Smooth muscle cell of the umbilical artery (primary cell): ENCODE measurements at places on chromosomes 1 and 21. TPM values are rescaled to one million over a fixed set of nuclear protein-coding genes. Genes with fewer than 3 reads are reported as not detected.

The CRB1 gene
- total RNA-seq: 0.09 and 0.30 TPM in 2 replicates

The PGLYRP4 gene
- total RNA-seq: not detected in 2 replicates

The PADI2 gene
- total RNA-seq: 0.18 TPM in 1 of 2 replicates, not detected in the other

The SAMD11 gene
- total RNA-seq: 5.4 and 25.2 TPM in 2 replicates

The GJA9 gene
- not detected in 2 replicates for total RNA-seq

The KLHDC8A gene
- total RNA-seq: not detected in 2 replicates

The KRTAP7-1 gene
- not detected in 2 replicates for total RNA-seq

The OR6N2 gene
- total RNA-seq: not detected in 2 replicates

The HAPLN2 gene
- 0.14 TPM in 1 of 2 replicates, not detected in the other for total RNA-seq

The CDC14A gene
- 4.2 and 6.5 TPM in 2 replicates for total RNA-seq

The PYHIN1 gene
- total RNA-seq: not detected in 2 replicates

The MFAP2 gene
- 34.6 and 44.5 TPM in 2 replicates for total RNA-seq

The GNG4 gene
- 0.83 and 0.89 TPM in 2 replicates for total RNA-seq

The KCNA2 gene
- not detected in 2 replicates for total RNA-seq

The PLA2G4A gene
- 9.2 and 19.3 TPM in 2 replicates for total RNA-seq

The C1orf167 gene
- total RNA-seq: not detected in 2 replicates

The PALMD gene
- 0.23 and 0.59 TPM in 2 replicates for total RNA-seq

The CAMK1G gene
- total RNA-seq: 4.2 and 13.1 TPM in 2 replicates

The DFFB gene
- total RNA-seq: 9.2 and 10.5 TPM in 2 replicates

The LENEP gene
- total RNA-seq: not detected in 2 replicates

The MATN1 gene
- under 0.01 and 0.18 TPM in 2 replicates for total RNA-seq

The LCE2A gene
- not detected in 2 replicates for total RNA-seq

The MSH4 gene
- 0.46 and 0.59 TPM in 2 replicates for total RNA-seq

The GDAP2 gene
- 24.9 and 37.2 TPM in 2 replicates for total RNA-seq

The PRR9 gene
- 0.51 TPM in 1 of 2 replicates, not detected in the other for total RNA-seq

The CROCC gene
- total RNA-seq: 14.2 and 20.5 TPM in 2 replicates

The BCL2L15 gene
- total RNA-seq: under 0.01 and 0.18 TPM in 2 replicates

The SLC41A1 gene
- 41.6 and 45.8 TPM in 2 replicates for total RNA-seq

The C1orf226 gene
- 0.59 and 0.83 TPM in 2 replicates for total RNA-seq

The OLIG2 gene
- not detected in 2 replicates for total RNA-seq

The GJC2 gene
- total RNA-seq: 2.1 and 3.8 TPM in 2 replicates

The SUSD4 gene
- total RNA-seq: under 0.01 and 0.09 TPM in 2 replicates

The GCSAML gene
- not detected in 2 replicates for total RNA-seq

The RFX5 gene
- total RNA-seq: 47.5 and 53.5 TPM in 2 replicates

The MX2 gene
- 4.8 and 5.3 TPM in 2 replicates for total RNA-seq

The TRIM67 gene
- not detected in 2 replicates for total RNA-seq

The ETV3L gene
- total RNA-seq: not detected in 2 replicates

The SELP gene
- not detected in 2 replicates for total RNA-seq

The OR2G6 gene
- not detected in 2 replicates for total RNA-seq

The HLX gene
- 5.4 and 5.6 TPM in 2 replicates for total RNA-seq

The TCEA3 gene
- 9.8 and 13.9 TPM in 2 replicates for total RNA-seq

The NPL gene
- 1.2 and 1.5 TPM in 2 replicates for total RNA-seq

The GUCA2B gene
- not detected in 2 replicates for total RNA-seq
